ENCODE measurements at places on chromosomes 16 and 17.

- DNase-seq = no peak
Measured at GRCh38 chr16:13314633-13315032, 413.2 kb downstream of the SHISA9 start.

- DNase-seq = no peak
Measured at GRCh38 chr17:17019891-17020456, 22.3 kb upstream of the MPRIP start.

- DNase-seq = no peak
Measured at GRCh38 chr17:66347661-66348514, 45.5 kb downstream of the PRKCA start.

- no peak for DNase-seq
Measured at GRCh38 chr16:22625967-22626366, 115.3 kb downstream of the NPIPB5 start.

DNA sequence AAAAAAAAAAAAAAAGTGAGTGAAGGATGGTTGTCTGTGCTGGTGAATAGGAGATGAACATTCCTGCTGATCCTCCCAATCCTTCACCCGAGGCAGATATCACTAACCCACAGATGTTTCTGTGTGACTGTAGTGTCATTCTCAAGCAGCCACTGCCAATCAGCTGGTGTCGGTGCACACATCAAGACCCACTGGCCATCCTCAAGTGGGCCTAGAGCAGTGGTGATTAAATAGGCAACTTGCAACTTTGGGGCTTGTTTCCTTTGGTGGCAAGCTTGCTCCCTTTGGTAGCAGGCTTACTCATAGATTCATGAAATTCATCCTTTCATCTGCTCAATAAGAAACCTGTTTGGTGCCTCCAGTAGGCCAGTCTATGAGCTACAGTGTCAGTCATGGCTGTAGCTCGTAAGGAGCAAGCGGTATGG is 51.1 kb upstream of the LGALS9 start:
- DNase-seq = no peak

DNA sequence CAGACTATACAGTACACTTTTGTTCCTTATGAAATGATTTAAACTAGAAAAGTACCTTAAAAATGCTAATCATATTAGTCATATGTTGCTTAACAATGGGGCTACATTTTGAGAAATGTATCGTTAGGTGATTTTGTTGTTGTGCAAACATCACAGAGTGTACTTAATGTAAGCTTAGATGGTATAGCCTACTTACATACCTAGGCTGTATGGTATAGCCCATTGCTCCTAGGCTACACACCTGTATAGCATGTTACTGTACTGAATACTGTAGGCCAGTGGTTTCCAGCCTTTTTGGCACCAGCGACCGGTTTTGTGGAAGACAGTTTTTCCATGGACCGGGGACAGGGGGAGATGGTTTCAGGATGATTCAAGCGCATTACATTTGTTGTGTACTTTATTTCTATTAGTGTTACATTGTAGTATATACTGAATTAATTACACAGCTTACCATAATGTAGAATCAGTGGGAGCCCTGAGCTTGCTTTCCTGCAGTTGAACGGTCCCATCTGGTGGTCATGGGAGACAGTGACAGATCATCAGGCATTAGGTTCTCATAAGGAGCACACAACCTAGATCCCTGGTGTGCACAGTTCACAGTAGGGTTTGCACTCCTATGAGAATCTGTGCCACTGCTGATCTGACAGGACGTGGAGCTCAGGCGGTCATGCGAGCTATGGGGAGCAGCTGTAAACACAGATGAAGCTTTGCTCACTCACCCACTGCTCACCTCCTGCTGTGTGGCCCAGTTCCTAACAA is 35.0 kb upstream of the MRC2 start:
- DNase-seq = no peak

DNA sequence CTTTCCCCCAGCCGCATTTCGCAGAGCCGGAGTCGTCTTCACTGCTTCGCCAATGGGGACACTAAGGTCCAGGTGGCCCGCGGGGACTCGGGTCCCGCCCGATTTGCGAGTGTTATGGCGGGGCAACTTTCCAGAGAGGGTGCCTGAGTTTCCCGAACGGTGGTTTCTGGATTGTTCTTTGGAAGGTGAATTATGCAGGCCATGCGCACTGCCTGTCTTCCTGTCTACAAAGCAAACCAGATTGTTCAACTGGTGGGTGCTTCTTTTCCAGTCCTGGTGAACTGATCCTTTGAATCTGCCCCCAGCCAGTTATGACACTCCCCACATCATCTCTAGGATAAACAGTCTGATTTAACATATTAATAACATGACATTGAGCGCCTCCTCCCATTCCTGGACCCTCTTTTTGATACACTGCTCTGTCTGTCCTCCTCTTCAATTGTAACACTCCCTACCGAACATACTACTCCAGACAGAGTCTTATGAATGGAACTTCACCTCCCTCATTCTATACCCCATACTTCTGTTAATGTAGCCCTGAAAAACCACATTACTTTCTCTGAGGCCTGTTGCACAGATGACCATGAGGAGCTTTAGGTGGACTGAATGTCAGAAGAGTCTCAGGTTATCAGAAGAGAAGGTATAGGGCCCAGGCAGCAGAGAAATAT is 159.0 kb downstream of the RAB11FIP4 start:
- DNase-seq = no peak

DNA sequence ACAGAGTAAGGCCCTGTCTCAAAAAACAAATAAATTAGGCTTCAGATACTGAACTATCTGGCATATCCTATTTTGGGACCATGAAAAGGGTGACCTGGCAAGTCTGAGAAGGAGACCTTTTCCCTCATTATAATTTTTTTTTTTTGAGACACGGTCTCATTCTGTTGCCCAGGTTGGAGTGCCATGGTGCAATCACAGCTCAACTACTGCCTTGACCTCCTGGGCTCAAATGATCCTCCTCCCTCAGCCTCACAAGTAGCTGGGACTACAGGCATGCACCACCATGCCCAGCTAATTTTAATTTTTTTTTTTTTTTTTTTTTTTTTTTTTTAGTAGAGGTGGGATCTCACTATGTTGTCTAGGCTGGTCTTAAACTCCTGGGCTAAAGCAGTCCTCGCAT is 37.3 kb downstream of the PLCG2 start:
- DNase-seq = no peak

DNA sequence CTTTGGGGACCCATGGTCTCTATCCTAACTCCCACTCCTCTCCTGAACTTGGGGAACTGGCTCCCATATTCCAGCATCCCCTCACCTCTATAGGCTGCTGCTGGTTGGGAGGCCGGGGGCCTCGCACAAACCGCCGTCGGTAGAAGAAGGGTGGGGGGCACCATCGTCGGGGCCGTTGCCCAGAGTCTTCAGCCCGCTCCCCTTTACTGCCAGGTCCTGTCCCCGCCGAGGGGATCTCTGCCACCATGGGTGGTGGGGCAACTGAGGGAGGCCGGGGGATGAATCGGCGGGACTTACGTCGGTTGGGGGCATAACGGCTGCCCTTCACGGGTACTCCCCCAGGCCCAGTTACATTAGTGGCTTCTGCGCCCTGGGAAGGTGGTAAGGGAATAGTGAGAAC is 4.3 kb downstream of the YBX2 start:
- DNase-seq = no peak

GRCh38 chr17:48995974-48996721 is 1.0 kb upstream of the IGF2BP1 start:
- DNase-seq = no peak

GRCh38 chr17:82030470-82031302 is 792 bp upstream of the RAC3 start:
- DNase-seq = peak; percentile 75

GRCh38 chr17:1094591-1094990 is 85.2 kb downstream of the ABR start:
- no peak for DNase-seq

DNA sequence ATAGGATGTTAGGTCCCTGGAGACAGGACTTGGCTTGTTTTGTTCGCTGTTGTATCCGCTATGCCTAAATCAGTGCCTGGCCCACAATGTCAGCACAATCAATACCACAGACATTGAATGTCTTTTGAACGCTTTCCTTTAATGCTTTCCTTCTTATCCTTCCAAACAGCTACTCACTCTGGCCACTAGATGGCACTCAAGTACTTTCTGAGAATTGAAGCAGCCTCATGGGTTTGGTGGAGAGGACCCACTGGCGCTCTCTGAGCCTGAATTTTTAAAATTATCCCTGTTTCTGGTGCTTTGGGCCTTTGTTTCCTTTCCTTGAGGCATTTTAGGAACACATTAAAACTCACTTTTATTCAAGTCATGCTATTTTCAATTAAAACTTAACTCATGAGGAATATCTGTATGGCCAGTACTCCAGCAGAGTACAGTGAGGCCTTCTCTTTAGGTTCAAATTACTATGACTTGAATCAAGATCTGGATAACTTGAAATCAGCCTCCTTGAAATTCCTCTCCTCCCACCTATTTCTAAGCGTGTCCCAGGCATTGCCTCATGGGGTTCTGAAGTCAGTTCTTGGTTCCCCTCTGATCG is 3.2 kb upstream of the NLRP1 start:
- peak; percentile 33 for DNase-seq

DNA sequence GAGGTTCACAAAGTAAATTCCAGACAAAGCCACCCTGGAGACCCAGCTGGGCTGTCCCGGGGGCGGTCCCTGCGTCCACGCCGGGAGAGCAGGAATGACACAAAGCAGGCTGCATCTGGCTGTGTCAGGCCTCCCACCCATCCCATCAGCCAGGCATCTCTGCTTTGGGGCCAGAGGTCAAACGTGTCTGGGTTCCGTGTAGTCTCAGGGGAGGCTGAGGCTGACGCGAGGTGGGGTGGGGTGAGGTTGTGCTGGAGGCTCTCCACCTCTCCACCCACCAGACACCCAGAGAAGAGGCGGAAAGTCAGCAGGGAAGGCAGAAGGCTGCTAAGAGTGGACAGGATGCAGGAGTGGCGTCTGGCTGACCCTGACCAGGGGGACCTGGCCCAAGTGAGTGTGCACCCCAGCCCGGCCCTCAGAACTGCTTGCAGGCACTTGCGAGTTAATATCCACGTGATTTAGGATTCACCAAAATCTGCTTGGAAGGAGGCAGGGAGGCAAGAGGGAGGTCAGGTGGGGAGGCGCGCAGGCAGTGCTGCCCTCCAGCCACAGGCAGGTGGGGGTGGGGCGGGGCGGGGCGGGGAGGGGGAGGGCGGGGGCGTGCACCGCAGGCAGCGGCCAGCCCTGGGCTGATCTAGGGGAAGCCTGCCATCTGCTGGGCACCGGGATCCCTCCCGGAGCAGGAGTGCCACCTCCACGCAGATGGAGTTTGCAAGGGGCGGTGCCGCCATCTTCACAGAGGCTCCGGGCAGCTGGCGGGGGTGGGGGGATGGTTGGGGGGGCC is 44.3 kb downstream of the TBC1D16 start:
- peak; percentile 72 for DNase-seq

DNA sequence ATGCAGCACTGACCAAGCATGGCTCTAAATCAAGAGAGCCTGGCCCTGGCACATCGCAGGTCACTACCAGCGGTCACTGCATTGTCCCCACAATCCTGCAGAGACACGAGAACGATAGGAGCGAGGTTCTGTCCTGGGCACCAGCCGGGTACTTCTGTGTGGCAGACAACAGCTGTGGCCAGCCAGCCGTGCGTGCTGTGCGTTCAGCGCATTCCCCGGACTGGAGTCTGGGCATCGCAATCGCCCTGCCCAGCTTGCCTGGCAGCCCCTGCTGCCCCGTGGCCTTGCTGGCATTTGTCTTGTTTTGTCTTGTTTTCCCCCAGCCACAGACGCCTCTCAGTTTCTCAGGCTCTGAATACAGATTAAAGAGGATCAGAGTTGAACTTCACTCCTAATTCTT is 33.9 kb downstream of the COTL1 start:
- DNase-seq = no peak

GRCh38 chr16:983044-984030 is 1.8 kb downstream of the SOX8 start:
- DNase-seq = no peak

DNA sequence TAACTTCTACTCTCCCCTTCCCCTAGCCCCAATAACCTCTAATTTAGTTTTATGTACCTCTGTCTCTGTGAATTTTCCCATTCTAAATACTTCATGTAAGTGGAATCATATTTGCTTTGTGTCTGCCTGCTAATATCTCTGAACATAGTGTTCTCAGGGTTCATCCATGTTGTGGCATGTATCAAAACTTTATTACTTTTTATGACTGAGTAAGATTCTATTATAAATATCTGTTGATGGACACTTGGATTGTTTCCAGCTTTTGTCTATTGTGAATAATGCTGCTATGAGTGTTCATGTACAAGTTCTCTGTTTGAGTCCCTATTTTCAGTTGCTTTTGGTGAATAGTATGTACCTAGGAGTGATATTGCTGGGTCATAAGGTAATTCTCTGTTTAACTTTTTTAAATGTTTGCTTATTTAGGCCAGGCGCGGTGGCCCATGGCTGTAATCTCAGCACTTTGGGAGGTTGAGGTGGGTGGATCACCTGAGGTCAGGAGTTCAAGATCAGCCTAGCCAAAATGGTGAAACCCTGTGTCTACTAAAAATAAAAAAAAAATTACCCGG is 92.8 kb downstream of the CHD9 start:
- no peak for DNase-seq

GRCh38 chr16:49459953-49460735 is 86.5 kb downstream of the C16orf78 start:
- DNase-seq = no peak

DNA sequence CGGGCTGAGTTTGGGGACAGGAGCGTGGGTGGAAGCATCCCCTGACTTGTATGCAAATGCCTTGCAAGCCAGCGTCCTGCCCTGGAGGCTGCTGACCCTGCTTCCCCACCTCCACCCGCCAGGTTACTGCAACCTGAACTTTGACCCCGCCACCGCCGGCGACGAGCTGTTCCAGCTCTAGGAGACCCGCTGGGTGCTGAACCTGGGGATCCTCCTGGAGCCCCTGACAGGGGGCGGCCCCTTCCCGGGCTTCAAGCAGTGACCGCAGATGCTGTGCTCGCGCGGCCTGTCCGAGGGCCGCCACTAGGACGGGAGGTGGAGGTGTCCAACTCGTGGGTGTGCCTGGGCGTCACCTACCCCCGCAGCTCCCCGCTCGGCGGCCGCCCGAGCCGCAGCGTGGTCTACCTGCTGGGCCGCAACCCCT is 10.7 kb upstream of the SLC16A5 start:
- no peak for DNase-seq

DNA sequence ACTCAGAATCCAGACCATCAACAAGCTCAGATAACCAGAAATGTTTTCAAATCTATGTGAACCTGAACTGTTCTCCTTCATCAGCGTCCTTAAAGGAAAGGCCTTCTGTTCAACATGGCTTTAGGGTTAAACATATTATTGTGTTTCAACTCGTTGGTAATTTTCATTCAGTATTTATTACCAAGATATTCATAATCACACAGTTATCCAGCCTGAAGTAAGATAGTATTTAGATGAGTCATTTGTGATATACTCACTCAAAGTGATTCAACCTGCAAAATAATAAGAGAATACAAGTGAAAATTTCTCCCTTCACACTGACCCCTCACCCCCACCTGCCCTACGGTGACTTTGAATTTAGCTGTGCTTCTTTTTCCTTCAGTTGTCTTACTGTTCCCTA is 3.0 kb downstream of the CYLD start:
- no peak for DNase-seq

- DNase-seq = no peak
Measured at GRCh38 chr17:74271901-74272561, 2.0 kb upstream of the DNAI2 start.
